AG08395 (cell line): ENCODE measurements at places on chromosomes 12 and 14.

GRCh38 chr12:28121433-28121832, 68.8 kb upstream of the CCDC91 start:
- no peak for DNase-seq

DNA sequence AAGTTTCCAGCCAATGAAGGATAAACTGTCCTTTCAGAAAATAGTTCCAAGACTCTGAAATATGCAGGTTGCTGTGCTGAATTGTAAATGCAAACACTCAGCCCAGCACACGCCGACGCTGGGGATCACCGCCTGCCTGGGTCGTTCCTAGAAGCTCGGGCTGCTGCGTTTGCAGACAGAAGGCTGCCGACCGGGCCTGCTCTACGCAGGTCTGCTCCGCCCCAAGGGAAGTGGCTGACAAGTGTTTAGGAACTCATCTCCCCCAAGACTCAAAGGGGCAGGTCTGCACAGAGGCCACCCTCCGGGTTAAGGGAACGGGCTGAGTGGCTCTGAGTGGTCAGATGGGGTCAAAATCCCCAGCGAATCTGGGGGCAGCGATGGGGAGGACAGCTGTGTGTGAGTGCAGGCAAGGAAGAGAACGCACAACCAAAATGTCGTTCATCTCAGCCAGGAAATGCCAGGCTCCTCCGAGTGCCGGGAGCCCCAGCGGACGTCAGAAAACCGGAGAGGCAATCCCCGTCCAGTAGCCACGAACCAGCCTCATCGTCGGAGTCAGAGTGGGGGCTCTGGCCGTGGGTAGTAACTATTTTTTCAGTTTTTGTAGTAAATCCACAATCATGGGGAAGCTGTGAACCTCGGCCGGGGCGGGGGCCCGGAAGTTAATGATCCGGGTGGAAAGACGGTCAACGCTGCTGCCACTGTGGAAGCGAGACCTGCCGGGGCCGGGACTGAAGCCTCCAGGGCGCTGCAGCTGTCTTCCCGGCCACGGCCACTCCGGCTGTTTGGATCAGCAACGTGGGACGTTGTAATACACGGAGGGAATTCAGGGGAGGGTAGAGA, 6.0 kb downstream of the GALNT9 start:
- DNase-seq = no peak

DNA sequence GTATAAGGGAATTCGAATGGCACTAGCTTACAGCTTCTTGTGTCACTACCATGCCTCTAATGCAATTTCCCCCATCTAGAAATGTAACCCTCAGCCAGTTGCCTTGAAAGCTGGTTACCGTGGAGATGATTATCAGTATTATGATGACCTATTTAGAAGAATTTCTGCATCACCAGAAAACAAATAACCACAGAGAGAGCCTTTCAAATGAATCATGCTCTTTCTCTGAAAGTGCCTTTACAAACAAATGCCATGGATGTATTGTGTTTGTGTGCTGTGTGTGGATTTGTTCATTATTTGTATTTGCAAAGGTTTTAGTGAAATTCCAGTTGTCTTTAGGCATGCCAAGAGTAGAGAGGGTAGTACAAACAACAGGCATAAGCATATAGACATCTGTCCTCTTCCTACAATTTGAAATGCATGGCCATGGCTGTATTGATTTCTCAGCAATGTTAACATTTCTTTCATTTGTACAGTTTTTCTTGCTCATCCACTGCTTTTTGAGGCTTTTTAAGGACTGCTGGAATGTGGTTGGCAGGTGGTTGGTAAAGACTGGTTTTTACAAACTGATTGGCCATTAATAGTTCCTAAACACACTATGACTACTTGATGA, 266.5 kb downstream of the PAWR start:
- DNase-seq = peak; percentile 82

- DNase-seq = no peak
These were observed 64.2 kb downstream of the MBIP start for GRCh38 chr14:36256126-36256801.

GRCh38 chr14:26941521-26941920, 343.7 kb upstream of the NOVA1 start:
- DNase-seq = no peak

DNA sequence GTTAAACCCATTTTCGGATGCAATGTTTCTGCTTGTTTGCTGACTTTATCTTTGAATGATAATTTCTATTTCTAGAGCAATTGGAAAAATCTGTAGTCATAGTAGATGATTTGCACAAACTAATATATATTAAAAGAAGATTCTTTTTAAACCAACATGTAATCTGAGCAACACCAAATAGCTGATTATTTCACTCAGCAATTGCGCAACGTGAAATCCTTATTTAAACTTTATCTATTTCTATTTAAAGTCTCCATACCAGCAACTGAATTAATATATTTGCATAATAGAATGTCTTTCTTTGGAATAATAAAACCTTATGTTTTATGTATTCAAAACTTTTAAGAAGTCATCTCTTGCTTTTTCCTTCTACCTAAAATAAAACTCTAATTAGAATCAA, 1132.4 kb downstream of the FLRT2 start:
- DNase-seq = no peak

GRCh38 chr12:77072833-77073495, 7.6 kb upstream of the E2F7 start:
- no peak for DNase-seq

DNA sequence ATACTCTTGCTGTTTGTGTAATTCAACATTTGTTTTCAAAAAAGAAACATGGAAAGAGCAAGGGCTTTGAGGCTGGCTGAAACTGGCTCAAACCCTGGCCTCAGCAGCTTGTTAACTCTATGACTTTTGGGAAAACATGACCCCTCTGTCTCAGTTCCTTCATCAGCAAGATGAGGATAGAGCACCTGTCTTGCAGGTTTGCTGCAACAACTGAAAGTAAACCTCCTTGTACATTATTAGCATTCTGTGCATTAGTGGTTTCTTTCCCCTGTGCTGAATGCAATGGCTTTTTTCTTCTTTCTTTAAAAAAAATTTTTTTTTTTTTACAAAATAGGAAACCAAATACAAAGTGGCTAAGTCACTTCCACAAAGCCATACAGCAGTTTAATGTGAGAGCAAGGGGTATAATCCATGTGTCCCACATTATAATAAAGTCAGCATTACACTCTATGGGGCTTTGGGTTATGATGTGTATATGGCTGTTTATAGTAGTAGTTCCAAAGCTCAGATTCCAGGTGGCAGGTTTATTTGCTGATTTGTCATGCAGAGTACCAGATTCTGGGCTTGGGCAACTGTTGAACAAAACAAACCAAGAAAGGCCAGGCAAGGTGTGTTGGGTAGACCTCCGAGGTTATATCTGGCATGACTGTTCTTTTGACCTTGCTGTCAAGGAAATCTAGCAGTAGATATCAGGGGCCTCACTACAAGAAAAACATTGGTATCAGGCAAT, 194.5 kb upstream of the CNOT2 start:
- no peak for DNase-seq
